ENCODE measurements at places on chromosomes 2 and 18. TPM values are rescaled to one million over a fixed set of nuclear protein-coding genes. Genes with fewer than 3 reads are reported as not detected.

GRCh38 chr18:70200286-70200685, 5.2 kb downstream of the RTTN start:
- no peak for DNase-seq

GRCh38 chr2:3223080-3223923, 154.3 kb downstream of the EIPR1 start:
- no peak for DNase-seq

Gene SEPTIN10
- total RNA-seq, result 63.9 TPM

DNA sequence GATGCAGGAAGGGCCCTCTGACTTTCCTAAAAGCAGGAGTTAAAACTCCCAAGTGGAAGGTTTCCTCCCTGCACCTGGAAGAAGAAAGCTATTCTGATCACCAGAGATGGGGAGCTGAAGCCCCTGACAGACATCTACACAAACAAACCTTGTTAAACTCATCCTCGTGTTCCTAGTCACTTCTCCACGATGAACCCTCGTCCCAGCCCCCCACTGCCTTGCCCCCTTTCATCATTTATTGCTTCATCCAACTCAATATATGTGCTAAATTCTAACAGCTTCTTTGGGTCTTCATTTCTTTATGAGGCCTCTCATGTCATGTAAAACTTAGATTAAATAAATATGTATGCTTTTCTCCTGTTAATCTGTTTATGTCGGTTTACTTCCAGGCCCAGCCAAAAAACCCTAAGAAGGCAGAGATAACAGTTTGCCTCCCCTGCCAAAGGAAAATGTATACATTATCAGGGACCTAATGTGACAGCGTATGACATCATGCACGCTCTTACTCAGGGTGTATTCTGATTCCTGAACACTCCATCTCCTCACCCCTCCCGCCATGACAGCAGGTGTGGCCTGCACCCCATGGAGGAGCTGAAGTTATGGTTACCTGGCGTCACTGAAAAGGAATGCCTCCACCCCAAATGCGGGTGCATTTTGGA, 287.2 kb downstream of the STK39 start:
- DNase-seq, result no peak

Gene AQP12B
- total RNA-seq, result 0.15 TPM

- DNase-seq, result no peak
Measured at GRCh38 chr2:9703701-9704221, 73.0 kb upstream of the YWHAQ start.

- DNase-seq, result no peak
Measured at GRCh38 chr2:43325107-43325811, 98.9 kb upstream of the ZFP36L2 start.

DNA sequence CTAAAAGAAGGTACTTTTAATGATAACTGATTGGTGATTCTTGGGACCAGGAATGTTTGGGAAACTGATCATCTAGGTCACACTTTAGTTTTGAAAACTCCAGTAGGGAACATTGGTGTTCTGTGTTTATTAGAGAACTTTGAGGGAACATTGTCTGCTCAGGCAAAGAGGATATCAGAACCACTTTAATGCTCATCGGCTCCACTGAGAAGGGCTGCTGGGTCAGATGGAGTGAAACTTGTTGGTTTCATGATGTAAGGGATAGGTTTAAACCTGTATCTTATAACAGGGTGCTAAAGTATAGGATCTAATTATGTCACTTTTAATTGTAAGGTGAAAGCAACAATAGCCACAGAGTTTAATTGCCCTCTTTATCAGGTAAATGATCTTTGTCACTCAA, 14.2 kb upstream of the POLI start:
- no peak for DNase-seq

GRCh38 chr2:64400733-64401528, 53.0 kb upstream of the LGALSL start:
- DNase-seq, result no peak
